ENCODE measurements at places on chromosomes 11 and 22.

DNA sequence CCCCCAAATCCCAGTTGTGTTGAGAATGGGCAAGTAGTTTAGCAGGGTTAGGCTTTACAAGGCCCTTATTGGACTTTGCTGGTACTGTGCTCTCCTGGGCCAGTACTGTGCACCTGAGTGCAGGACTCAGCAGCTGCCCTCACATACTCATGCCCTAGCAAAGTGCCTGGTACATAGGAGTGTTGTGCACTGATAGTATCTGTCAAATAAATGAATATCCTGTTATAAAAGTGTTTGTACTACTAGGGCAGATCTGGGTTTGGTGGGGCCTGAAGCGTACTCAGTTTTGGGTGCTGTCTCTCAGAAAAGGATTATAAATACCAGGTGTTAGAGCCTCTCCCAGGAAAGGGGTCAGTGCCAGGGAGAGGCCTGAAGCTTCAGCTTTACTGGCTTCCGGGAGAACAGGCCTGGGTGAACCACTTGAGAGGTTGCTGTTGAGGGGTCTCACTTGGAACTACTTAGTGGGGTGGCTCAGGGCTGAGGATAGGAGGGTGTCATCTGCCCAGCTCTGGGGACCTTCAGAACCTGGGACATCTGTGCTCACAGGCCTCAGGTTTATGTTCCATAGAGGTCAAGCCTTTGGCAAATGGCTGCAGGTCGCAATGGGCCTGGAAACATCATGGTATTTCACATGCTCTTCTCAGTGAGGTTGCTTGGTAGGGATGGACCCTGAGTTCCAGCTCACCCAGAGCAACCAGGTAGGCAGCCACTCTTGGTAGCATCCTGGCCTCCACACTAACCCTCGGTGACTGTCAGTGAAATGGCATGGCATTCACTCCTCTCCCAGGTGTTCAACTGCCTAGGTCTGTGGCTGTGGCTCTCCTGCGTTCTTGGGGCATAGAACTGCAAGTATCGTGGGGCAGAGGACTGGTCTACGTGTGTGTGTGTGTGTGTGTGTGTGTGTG lies 106.1 kb downstream of the ZBTB16 start:
- DNase-seq: no peak

- peak; percentile 73 for DNase-seq
Measured at GRCh38 chr11:107268977-107269376, 188.6 kb downstream of the CWF19L2 start.

DNA sequence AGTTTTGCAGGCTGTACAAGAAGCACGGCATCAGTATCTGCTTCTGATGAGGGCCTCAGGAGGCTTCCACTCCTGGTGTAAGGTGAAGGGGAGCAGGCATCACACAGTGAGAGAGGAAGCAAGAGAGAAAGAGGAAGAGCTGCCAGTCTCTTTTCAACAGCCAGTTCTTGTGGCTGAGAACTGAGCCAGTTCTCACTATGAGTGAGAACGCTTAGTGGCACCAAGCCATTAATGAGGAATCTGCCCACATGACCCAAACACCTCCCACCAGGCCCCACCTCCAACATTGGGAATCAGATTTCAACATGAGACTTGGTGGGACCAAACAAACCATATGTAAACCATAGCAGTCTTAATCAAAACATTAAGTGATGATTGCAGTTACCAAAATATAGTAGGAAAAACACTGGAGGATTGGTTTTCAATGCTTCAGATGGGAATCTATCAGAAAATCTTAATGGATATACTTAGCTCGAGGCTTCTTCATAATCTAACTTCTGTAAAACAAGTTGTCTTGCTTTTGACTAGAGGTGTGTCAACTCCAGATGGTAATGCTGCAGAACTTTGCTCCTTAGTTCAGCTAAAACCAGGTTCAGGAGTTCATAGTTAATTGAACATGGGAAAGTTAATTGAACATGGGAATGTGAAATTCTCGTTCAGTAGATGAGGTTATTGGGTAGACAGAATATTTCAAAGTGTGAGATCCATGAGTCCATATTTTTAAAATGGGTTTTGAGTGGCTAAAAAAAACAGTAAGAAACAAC lies 12.2 kb downstream of the FAR1 start:
- DNase-seq: no peak

- DNase-seq: no peak
Measured at GRCh38 chr11:27910186-27910931, 197.6 kb downstream of the KIF18A start.

DNA sequence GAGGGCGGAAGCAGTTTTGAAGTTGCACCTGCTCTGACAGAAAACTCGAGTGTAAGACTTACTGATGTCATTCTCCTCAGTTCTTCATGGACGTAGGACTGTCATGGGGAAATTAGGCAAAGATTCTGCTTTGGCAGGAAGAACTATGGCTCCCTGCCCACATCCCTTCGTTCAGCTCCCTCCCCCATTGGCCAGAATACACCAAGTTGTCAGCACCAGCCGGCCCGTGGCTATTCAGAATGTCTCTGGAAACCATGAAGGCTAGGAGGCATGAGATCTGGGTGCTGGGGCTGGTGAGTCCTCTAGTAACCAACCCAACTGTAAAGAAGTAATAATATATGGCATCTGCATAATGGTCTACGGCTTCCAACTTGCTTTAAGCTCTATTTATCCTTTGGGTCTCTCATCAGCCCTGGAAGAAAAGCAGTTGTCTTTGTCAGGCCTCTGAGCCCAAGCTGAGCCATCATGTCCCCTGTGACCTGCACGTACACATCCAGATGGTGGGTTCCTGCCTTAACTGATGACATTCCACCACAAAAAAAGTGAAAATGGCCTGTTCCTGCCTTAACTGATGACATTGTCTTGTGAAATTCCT lies 74.1 kb downstream of the PIWIL4 start:
- DNase-seq: peak; percentile 31

DNA sequence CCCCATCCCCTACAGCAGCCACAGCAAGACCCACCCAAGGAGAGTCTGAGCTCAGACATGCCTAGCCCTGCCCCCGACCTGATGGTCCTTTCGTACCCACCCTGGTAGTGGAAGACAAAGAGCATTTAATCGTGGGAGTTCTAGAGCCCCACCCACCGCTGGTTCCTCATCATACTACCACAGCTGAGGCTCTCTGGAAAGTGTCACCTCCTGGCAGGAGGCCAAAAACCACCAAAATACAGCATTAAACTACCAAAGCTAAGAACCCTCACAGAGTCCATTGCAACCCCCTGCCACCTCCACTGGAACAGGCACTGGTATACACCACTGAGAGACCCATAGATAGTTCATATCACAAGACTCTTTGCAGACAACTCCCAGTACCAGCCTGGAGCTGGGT lies 311.1 kb downstream of the TENM4 start:
- DNase-seq: no peak

GRCh38 chr11:35259529-35259928 lies 120.6 kb downstream of the CD44 start:
- DNase-seq: peak; percentile 18

DNA sequence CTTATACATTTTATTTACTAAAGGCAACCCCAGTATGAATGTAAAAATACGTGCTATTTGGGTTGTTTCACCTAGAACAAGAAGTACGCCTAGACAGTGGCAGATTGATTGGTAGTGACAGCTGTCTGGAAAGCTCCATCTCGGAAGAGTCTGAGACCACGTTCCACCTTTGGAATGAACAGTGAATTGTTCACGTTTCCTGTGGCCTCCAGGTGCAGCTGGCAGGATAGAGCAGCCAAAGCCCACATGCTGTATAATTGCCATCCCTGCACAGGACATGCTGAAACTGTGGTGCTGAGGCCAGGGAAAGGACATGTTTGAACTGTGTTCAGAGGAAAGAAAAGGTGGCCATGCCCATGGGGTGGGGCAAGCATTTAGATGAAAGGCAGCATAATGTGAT lies 218.7 kb upstream of the MTNR1B start:
- DNase-seq: no peak
